ENCODE measurements at places on chromosomes 1 and 21. TPM values are rescaled to one million over a fixed set of nuclear protein-coding genes. Genes with fewer than 3 reads are reported as not detected.

DNA sequence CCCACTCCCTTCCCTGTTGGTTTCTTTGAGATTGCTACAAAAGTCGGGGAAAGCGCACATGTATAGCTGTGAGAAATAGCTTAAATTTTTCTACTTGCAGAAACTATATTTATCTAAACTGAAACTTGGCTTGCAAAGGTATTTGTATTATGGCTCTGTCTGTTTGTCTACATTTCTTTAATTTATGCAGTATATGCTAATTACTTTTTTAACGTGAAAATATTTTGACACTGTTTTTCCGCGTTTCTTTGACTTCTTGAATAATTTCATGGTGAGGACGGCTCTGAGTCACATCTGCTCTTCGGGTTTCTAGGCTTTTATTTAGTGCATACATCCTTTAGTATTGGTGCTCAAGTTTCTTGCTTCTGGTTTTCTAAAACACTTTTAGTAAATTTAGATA is 182.1 kb upstream of the ZRANB2 start:
- DNase-seq, result no peak

Gene ADPRS
- 35.4 TPM for total RNA-seq

DNA sequence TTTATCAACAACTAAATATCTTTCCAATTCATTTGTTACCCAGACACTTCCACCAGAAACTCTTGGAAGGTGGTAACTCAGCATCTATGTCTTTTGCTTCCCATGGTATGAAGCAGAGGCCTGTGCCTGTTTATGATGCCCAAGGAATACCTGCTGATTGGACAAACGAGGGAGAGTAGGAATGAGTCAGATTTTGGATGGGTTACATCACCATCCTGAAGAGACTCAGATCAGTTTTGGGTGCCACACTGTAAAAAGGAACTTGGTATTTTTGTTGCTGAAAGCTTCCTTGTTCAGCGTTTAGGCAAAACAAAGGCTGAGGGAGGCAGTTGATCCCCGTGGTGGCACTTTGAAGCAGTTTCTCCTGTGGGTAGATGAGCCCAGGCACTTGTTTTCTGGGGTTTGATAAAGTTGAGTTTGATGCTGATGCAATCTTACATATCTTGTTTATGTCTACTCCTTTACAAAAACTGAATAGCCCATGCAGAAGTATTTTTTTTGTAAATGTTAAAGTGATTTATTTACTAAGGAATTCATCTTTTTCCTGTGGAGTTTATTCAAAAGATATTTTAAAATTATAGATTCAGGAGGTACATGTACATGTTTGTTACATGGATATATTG is 26.7 kb upstream of the CYP4X1 start:
- no peak for DNase-seq

GRCh38 chr21:41659791-41660560 is 106.9 kb downstream of the RIPK4 start:
- DNase-seq, result no peak

DNA sequence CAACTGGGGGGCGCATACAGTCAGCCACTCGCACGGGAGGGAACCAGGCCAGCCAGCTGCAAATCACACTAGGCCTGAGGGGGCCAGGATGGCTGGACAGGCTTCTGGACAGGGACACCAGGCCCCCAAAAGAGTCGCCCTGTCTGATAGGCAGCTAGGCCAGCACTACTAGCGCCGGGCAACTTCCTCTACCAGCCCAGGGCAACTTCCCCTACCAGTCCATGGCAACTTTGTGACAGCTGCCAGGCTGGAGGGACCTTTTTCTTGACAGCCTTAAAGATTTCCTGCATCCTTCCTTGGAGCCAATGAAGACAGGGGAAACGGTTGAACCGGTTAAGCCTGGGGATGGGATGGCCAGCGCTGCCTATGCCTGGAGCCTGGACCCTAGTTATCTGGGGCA is 5.1 kb downstream of the IFFO2 start:
- DNase-seq, result peak; percentile 53

Gene S100A9
- not detected for total RNA-seq

- DNase-seq, result no peak
These were observed 927 bp downstream of the UAP1 start for GRCh38 chr1:162562470-162562828.

DNA sequence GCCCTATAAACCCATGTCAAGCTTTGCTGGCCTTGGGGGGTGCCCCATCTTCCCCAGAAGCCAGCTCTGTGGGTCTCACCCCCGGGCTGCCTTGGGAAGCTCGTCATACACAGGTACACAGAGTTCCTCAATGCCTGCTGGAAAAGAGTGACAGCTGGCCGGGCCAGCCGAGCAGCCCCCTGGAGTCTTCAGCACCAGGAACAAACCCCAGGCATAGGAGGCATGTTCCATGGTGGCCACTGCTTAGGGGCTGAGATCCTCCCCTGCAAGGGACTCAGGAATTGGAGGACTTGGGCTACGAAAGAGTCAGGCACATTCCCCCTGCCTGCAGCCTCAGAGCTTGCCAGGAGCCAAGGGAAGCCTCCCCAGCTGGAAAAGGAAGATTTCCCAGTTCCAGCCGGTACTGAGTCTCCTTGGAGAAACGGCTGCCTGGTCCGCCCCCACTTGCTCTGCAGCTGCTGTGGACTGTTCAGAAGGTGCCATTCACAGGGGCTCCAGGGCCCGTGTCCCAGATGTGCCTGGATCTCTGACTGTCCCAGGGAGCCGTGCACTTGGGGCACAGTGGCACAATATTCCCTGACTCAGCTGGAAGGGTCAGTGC is 89.5 kb downstream of the STUM start:
- DNase-seq, result no peak

DNA sequence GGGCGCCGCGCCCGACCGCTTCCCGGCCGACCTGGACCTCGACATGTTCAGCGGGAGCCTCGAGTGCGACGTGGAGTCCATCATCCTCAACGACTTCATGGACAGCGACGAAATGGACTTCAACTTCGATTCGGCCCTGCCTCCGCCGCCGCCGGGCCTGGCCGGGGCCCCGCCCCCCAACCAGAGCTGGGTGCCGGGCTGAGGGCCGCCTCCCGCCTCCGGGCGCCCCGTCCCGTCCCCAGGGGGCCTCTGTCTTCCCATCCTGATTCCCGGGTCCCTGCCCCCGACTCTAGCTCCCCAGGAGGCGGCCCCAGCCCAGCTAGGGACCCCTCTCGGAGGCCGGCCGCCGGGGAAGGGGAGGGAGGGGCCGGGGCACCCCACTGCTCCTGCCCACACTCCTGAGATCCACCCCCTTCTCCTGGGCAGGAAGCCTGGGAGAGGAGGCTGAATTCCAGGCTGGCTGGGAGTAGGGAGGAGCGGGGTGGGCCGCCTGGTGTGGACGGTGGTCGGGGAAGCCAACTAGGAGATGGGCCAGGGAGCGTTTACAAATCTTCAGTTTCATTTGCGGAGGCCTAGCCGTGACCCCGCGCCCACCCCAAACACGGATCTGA is 21.4 kb downstream of the FOXO6 start:
- DNase-seq, result no peak

GRCh38 chr1:6378096-6378746 is 15.3 kb downstream of the ACOT7 start:
- DNase-seq, result no peak

DNA sequence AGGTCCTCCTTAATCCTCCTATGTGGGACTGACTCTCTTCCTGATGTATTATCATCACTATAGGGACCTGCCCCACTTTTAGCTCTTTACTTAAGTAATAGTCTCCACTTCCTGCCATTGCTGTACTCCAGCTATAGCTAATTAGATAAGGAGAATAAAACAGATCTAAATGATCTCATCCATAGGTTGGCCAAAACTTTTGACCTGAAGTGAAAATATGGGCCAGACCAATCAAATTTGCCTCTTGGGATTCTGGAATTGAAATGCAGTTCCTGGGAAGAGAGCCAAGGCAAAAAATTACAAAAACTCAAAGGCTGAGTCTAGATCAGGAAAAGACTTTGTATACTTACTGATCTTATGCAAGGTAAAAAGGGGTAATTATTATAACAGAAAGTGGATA is 36.1 kb upstream of the PDE4B start:
- DNase-seq, result no peak

- no peak for DNase-seq
These were observed 336.2 kb upstream of the SGIP1 start for GRCh38 chr1:66197785-66198184.

GRCh38 chr21:18023157-18023556 is 204.0 kb upstream of the C21orf91 start:
- DNase-seq, result no peak

DNA sequence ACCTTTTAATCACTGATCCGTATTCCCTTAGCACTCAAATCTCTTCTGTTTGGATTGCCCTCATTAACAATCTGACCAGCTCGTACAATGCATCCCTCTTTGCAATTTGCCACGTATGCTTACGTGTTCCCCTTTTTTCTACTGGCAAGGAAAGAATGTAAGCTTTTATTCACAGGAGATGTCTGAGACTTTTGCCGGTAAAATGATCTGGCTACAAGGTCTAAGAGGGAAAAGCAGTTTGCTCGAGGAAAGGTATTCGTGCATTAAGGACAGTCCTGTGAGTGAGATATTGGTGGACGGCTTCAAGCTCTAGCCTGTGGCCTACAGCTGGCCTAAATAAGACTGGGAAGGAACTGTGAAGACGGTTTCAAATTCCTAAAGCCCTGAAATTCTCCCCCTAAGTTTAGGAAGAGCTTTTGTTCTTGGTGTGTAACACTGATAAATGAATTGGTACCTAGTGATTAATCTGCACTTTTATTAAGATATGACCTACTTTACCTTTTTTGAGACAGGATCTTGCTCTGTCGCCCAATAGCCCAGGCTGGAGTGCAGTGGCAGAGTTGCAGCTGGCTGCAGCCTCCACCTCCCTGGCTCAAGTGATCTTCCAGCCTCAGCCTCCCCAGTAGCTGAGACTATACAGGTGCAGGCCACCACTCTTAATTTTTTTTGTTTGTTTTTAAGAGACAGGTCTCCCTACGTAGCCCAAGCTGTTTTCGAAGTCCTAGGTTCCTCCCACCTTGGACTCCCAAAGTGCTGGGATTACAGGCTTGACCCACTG is 895 bp upstream of the UBR4 start:
- no peak for DNase-seq

Gene COL9A2
- 12.4 TPM for total RNA-seq

- peak; percentile 45 for DNase-seq
These were observed 84.8 kb upstream of the BTG3 start for GRCh38 chr21:17697473-17697872.

Gene CHIA
- not detected for total RNA-seq

Gene RPTN
- total RNA-seq, result not detected

- no peak for DNase-seq
These were observed 18.3 kb downstream of the SYNC start for GRCh38 chr1:32684167-32684811.

DNA sequence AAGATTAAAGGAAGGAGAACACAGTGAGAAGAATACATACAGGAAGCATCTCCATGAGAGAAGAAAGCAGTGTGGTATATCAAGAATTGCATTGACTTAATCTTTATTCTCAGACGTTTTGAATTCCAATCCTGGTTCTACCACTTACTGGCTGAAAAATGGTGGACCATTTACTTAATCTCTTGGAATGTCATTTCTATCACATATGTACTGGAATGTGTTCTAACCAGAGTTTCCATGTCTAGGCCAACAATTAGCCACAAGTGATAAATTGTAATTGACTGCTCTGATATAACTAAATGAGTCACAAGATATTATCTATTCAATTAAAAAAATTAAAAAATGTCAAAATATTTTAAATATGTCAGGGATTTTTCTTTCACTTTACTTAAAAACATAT is 626.1 kb downstream of the PTPRC start:
- no peak for DNase-seq

- DNase-seq, result no peak
These were observed 71.1 kb upstream of the MROH9 start for GRCh38 chr1:170864238-170864637.

- DNase-seq, result peak; percentile 43
These were observed 33.1 kb upstream of the NFASC start for GRCh38 chr1:204837440-204838084.

Gene GADD45A
- 30.2 TPM for total RNA-seq

Gene SFN
- total RNA-seq, result 0.73 TPM

- DNase-seq, result no peak
These were observed 50.0 kb upstream of the NPL start for GRCh38 chr1:182739545-182739944.

DNA sequence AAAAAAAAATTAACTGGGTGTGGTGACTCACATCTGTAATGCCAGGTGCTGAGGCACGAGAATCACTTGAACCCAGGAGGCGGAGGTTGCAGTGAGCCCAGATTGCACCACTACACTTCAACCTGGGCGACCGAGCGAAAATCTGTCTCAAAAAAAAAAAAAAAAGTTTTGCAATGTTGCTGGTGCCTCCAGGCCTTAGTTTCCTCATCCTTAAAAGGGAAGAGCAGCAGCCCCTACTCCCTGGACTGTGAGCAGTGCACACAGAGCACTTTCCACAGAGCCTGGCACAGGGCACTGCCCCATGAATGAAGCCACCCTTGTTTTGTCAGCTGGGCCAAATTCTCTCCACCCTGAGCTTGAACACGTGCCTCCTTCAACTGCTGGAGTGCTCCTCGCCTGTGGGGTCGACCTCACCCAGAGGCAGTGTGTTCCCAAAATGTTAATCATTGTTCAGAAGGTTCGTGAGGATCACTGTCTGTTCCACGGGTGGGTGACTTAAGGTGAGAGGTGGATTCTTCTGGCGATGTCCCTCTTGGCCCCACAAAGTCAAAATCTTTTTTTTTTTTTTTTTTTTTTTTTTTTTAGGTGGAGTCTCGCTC is 152.1 kb upstream of the TMEM51 start:
- DNase-seq, result no peak

Gene KIF26B
- total RNA-seq, result 0.28 TPM

Gene RGS7
- total RNA-seq, result not detected

- no peak for DNase-seq
These were observed 201.5 kb downstream of the PDE4B start for GRCh38 chr1:65994223-65994622.

- DNase-seq, result no peak
These were observed 181.1 kb upstream of the APP start for GRCh38 chr21:26351661-26352060.

DNA sequence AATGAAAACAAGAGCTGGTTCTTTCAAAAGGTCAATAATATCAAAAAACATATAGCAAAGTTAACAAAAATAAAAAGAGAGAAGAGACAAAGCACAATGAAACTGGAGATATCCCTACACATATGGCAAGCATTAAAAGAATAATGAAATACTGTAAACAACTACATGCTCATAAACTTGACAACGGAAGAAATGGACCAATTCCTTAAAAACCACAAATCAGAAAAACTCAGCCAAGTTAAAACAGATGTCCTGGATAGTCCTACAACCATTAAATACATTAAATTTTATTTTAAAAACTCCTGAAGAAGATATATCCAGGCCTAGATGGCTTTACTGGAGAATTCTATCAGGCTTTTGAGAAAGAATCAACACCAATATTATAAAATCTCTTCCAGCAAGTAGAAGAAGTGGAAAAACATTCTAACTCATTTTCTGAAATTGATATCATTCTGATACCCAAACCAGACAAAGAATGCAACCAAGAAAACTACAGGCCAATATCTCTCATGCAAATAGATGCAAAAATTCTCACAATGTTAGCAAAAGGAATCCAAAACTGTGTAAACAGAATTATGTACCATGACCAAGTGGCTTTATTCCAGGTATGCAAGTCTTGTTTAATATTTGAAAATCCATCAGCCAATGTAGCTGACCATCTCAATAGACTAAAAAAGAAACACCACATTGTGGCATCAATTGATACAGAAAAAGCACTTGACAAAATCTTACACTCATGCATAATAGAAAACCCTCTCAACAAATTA is 56.1 kb upstream of the LRRC7 start:
- no peak for DNase-seq

Gene C1QB
- not detected for total RNA-seq

GRCh38 chr1:76381450-76382097 is 307.0 kb downstream of the ST6GALNAC3 start:
- DNase-seq, result no peak
